ENCODE measurements at places on chromosomes 3 and 15.

DNA sequence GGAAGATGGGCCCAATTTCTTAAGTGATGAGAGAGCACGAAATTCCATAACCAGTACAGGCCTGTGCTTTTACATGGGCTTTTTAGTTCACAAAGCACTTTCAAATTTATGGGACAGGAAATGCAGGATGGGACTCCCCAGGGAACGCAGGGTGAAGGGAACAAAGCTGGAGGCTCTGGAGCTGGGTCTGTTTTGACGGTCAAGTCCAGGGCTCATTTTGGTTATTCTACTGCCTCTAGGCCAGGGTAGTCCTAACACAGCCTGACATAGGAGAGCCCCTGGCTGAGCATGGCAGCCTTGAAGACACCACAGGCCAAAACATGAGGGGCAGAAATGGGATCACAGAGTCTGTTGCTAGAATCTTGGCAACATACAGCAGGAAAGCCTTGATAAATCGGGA, 33.5 kb downstream of the HCLS1 start:
- no peak for DNase-seq

GRCh38 chr15:56042982-56043980, 49.9 kb upstream of the NEDD4 start:
- DNase-seq = no peak

GRCh38 chr3:116920826-116921610, 211.4 kb downstream of the TUSC7 start:
- no peak for DNase-seq

DNA sequence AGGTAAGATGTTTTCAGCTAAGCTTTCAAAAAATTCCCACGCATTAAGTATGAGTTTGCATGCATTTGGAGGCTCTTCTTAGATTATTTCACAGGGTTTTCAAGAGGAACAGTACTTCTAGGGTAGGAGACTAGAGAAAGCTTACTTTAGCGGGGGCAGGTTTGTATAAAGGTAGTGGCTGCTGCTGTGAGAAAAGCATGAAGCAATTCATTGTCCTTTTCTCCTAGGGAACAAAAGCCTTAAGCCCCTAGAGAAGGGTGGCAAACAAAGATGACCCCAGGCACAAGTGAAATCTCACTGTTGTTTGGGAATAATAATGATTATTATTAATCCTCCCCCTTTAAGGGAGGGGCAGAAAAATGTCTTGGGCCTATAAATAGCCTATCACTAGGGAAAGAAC, 310.7 kb downstream of the DIPK2A start:
- DNase-seq = no peak

DNA sequence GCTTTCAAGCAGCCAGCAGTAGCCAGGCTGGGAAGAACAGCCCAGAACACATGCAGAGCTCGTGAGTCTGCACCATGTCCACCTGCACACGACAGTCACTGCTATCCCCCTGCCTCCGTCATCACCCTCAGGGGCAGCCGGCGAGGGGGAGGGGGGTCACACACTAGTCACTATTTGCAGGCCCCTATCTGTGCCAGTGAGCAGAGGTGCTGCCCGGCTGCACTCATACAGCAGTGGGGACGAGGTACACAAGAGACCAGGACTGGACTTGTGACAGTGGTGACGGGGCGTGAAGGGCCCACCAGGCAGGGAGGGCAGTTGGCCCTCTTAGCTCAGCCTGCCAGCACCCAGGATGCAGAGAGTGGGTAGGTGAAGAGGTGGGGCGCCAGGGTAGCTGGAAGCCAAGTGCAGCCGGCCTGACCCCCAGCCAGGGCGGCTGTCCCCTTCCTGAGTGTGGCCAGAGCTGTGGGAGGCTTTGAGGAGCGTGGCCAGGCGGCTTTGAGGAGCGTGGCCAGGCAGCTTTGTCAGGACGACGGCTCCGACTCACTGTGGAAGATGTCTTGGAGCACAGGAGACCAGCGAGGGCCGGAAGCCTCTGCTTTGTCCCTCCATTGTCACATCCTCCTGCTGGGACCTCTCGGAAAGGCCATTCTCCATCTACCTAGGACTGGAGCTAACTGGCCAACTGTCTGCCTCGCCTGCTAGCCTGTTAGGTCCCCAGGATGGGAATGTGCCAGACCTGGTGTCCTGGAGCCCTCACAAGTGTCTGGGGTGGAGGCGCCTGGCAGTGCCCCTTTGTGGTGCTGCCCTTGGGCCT, 52.1 kb upstream of the FGD5 start:
- no peak for DNase-seq

GRCh38 chr3:149581248-149581647, 76.6 kb downstream of the WWTR1 start:
- no peak for DNase-seq

DNA sequence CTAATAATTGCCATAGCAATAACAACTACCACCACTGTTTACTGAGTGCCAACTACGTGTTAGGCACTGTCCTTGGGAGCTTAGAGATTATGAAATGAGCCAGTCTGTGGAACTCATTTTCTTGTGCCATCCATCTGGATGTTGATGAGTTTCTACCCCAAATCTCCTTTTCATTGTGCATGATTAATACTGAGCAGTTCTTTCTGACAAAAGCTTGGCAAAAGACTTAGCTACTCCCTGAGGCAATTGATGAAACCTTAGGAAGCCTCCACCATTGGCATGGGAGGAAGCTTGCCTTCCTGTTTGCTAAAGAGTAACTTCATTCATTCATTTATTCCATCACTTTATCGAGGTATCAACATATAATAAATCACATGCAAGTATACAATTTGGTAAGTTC, 39.8 kb downstream of the PRICKLE2 start:
- DNase-seq = no peak

GRCh38 chr15:85424154-85424553, 43.8 kb downstream of the AKAP13 start:
- DNase-seq = no peak

- no peak for DNase-seq
Observed at GRCh38 chr3:126300761-126301481, 56.3 kb downstream of the KLF15 start.

GRCh38 chr3:54901906-54902685, 25.8 kb downstream of the LRTM1 start:
- DNase-seq = no peak

DNA sequence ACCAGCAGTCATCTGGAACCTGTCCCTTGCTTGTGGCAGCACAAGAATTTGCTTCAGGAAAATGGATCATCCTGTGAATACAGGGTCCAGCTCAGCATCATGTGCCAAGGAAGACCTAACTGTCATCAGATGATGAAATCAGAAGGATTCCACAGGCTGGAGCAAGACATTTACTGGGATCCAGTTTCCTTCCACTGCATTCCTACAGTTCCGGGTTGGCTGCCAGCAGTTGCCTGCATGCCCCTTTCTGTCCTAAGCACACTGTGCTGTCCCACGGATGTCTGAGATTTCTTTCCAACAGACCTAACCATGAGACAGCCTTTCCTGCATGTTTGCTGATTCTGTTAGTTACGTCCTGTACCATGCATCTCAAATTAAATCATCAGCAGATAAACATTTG, 140.7 kb downstream of the IMPG2 start:
- no peak for DNase-seq

GRCh38 chr3:23288715-23289114, 85.6 kb downstream of the UBE2E2 start:
- no peak for DNase-seq

- DNase-seq = no peak
Observed at GRCh38 chr3:110165753-110166152, 828.4 kb upstream of the DPPA4 start.

GRCh38 chr15:69830430-69830829, 267.3 kb downstream of the TLE3 start:
- no peak for DNase-seq

All from mesothelial cell of epicardium (in vitro differentiated cells).